Epithelial cell of esophagus (primary cell): ENCODE measurements at places on chromosomes 7 and 10.

DNA sequence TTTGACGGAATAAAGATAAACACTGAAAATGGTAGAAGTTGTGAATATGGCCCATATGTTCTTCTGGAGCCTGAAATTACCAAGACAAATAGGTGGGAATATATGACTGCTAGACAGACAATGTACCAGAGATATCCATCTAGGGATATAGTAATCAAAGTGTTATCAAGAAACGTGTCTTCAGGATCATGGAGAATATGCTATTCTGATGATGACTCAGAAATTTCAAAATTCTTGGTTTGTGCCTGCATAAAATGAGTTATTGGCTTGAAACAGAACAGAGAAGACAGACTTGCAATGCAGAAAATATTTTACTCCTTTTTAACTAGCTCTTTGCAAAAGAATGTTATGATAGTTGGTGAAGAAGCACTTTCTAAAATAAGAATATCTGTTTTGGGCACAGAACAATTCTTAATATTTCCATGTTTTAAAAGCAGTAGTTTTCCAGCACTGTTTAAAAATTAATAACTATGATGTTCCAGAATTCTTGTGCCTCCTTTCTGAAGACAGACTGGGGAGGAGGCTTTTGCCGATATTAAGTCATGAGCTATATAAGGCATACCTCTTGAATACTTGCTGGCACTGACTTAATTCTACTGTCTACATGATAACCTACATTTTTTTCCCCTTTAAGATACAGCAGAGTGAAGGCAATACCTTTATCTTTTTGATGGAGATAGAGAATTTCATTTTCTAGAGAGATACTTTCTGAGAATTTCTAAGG lies 34.4 kb upstream of the CABCOCO1 start:
- peak; percentile 57 for DNase-seq

GRCh38 chr7:63027075-63027474 lies 971.6 kb upstream of the ZNF722 start:
- no peak for DNase-seq

DNA sequence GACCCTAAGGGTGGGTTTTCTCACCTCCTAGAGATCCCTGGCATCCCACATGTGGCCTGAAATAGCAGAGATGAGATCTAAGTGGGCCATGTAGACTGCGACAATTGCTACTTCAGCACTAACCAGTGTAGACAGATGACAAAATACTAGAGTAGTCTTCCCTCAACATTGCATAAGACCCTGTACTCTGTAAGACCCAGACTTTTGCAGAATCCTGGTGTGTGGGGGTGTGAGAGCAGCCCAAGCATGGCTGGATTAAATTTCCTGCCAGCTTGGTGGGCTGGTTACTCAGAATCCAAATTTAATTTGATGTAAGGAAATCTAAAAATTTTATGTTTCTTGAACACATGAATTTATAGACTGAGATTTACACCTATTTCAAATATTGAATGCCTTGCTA lies 88.3 kb downstream of the ZNF365 start:
- DNase-seq = no peak

DNA sequence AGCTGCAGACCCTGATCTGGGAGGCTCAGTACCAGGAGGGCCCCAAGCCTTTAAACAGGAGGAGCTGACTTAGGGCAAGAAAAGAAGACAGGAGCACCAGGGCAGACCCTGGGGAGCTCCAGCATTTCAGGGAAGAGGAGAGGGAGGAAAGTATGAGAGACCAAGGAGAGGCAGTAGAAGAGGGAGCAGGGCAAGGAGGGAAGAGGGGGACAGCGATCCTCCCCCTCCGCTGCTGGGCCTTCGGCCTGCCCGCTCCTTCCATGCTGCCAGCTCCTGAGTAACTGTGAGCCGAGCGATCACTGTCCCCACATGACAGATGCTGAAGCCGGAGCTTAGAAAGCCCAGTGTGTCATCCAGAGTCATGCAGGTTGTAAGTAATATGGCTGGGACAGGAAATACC lies 65.9 kb downstream of the ALOX5 start:
- DNase-seq = no peak

DNA sequence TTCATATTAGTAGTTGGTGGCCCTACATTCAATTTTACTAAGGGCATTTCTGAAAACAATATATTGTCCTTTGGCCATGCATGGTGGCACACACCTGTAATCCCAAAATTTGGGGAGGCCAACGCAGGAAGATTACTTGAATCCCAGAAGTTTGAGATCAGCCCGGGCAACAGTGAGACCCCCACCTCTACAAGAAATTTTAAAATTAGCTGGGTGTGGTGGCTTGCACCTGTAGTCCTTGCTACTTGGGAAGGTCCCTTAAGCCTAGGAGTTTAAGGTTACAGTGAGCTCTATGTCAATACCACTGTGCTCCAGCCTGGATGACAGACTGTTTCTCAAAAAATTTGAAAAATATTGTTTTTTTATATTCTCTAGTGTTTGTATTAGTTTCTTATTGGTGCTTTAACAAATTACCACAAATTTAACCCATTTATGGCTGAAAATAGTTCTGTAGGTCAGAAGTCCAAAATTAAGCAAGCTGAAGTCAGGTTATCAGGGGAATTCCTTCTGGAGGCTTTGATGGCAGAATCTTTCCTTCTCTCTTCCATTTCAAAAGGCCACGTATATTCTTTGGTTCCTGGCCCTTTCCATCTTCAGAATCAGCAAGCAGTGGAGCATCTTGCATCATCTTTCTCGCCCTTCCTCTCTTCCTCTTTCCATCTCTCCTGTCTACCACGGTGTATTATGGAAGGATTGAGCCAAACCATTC lies 12.4 kb downstream of the CBX3 start:
- DNase-seq = no peak

GRCh38 chr10:98367604-98368451 lies 47.2 kb downstream of the PYROXD2 start:
- no peak for DNase-seq

- no peak for DNase-seq
These were observed 48.6 kb upstream of the SKAP2 start for GRCh38 chr7:26912933-26913536.

GRCh38 chr7:114481999-114482398 lies 67.4 kb downstream of the FOXP2 start:
- peak; percentile 82 for DNase-seq

- peak; percentile 90 for DNase-seq
These were observed 526.5 kb downstream of the PARD3 start for GRCh38 chr10:34288634-34289033.

DNA sequence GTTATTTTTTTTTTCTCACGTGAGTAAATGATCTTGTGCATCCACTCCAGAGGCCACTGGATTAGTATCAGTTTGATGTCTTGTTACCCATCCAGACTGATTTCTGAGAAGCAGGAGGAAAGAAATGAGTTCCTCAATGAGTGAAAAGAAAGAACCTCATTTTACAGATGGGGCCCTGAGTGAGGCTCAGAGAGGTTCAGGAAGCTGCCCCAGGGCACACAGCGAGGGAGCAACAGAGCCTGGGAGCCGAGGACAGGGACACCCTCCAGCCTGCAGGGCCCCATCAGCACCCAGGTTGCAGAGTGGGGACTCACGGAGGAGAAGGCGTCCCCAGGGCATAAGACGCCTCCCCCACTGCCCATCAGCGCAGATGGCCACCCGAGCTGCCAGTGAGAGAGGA lies 30.9 kb upstream of the TNRC18 start:
- no peak for DNase-seq
